ENCODE measurements at places on chromosomes 5 and 9. TPM values are rescaled to one million over a fixed set of nuclear protein-coding genes. Genes with fewer than 3 reads are reported as not detected.
A peak's percentile ranks its signal among the peaks of the same experiment; 100 is the strongest.

Gene CAPSL
- not detected for total RNA-seq

- peak; percentile 87 for DNase-seq
Measured at GRCh38 chr9:77751341-77752091, 103.4 kb upstream of the GNA14 start.

GRCh38 chr5:74543162-74543995, 97.1 kb downstream of the ENC1 start:
- peak; percentile 84 for DNase-seq

DNA sequence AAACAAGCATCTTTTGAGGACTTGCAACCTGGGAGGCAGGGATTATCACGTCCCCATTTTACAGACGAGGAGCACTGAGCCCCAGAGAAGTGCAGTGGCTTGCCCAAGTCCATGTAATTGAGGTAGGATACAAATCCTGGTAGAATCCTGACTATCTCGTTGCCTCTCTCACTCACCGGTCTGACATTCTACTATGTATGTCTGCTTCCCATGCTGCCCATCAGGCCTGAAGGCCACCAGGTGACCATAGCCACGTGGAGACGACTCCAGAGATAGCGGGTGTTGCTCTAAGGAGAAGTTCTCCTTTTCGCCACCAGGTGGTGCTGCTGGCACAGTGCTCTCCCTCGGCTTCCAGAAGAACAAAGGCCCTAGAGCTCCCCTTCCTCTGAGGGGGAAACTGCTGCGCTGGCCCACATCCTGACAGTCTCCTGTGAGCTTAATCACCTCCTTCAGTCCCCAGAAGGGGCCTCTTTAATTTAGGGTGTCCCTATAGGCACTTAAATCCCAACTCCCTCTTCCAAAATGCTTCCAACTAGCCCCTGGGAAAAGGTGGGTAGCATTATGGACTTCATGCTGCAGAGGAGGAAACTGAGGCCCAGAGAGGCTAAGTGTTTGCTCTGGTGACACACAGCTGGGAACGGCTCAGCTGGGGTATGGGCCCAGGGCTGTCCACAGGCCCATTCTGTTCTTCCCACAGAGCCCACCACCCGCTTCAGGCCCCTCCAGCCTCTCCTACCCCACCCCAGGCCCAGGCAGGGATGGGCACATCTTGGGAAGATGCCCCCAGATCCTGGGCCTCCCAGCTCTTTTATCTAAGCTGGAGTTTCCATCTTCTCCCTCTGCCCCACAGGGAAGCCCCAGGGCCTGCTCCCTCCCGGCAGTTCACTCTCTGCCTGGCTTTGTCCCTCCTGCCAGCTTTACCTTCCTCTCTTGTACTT, 6.4 kb downstream of the SLC34A1 start:
- peak; percentile 94 for DNase-seq

Gene OR1N2
- not detected for total RNA-seq

Gene MED22
- 79.2 TPM for total RNA-seq

GRCh38 chr9:134320126-134320867, 6.0 kb upstream of the RXRA start:
- peak; percentile 28 for DNase-seq

Gene PCDHGB5
- total RNA-seq: 15.7 TPM

DNA sequence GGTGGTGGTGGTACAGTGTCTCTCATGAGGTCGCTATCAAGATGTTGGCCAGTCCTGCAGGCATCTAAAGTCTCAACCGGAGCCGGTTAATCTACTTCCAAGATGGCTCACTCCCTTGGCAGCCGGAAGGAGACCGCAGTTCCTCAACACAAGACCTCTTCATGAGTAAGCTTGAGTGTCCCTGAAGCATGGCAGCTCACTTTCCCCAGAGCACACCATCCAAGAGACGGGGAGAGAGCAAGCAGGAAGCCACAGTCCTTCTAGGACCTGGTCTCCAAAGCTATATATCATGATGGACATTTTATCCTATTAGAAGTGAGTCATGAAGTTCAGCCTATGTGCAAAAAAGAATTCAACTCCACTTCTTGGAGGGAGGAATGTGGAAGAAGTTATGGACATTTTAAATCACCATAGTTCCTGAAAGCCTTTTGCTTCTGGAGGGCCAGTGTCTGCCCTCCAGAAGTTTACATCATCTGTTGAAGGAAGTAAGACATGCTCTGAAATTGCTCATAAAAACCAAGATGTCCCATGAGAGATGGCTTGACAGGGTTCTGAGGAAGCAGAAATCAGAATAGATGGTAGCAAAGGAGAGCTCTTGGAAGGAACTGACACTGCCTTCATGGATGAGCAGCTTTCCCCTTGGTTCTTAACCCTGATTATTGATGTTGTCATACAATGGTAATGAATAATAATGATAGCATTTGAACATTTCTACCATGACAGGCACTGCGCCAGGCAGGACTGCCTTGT, 21.3 kb downstream of the GALNT10 start:
- no peak for DNase-seq

- DNase-seq: peak; percentile 96
Measured at GRCh38 chr9:121286973-121287741, 19.2 kb downstream of the GSN start.

Gene NME5
- total RNA-seq: not detected

Gene ABITRAM
- 11.5 TPM for total RNA-seq

DNA sequence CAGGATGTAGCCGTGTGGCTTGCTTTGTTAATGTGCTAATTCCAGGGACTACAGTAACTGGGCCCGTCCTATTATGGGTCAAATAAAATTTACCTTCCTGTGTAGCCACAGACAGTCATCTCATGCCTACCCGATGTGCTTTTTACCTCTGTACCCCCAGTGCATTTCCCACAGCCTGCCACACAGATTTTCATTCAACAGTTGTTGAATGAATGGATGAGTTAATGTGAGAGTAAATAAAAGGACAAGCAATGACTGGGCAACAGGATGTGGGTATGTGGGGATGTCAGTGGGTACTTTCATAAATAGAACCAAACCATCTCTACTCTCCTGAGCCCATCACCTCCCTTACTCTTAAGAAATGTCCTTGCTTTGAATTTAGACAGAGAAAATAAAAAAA, 441.2 kb upstream of the ZNF462 start:
- no peak for DNase-seq

- no peak for DNase-seq
Measured at GRCh38 chr5:31630931-31631330, 8.0 kb upstream of the PDZD2 start.

GRCh38 chr9:4760122-4760521, 19.1 kb upstream of the AK3 start:
- no peak for DNase-seq

DNA sequence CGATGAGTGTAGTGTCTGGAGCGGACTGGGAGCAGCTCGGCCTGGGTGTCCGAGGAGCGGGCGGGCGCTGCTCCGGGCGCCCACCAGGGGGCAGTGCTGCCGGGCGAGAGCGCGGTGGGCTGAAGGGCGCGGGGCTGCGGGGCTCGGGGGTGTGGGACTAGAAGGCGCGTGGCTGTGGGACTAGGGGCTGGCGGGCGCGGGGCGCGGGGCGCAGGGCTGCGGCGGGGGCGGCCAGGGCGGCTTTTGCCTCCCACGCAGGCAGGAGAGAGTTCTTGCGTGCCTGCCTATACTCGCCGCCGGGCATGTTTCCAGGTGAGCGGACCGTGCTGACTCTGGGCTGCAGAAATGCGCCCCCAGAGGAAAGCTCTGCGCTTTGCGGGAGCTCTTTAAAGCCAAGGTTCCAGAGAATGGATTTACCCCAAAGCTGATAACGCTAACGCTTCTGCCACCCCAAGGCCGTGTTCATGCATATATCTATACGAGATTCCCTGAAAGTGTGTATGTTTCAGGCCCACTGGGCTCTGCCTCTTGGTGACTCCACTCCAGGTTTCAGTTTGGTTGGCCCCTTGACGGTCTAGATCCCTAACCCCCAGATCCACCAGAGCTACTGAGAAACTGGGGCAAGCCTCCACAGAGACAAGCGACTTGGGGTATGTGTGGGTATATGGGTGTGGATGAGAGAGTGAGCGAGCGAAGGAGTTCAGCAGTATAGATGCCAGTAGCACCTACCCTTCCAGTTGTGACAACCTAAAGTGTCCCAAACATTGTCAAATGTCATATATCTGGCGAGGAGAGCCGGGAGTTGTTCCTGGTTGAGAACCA, 56.2 kb downstream of the ACER2 start:
- DNase-seq: peak; percentile 93

GRCh38 chr5:149166128-149166527, 24.8 kb downstream of the ABLIM3 start:
- no peak for DNase-seq

DNA sequence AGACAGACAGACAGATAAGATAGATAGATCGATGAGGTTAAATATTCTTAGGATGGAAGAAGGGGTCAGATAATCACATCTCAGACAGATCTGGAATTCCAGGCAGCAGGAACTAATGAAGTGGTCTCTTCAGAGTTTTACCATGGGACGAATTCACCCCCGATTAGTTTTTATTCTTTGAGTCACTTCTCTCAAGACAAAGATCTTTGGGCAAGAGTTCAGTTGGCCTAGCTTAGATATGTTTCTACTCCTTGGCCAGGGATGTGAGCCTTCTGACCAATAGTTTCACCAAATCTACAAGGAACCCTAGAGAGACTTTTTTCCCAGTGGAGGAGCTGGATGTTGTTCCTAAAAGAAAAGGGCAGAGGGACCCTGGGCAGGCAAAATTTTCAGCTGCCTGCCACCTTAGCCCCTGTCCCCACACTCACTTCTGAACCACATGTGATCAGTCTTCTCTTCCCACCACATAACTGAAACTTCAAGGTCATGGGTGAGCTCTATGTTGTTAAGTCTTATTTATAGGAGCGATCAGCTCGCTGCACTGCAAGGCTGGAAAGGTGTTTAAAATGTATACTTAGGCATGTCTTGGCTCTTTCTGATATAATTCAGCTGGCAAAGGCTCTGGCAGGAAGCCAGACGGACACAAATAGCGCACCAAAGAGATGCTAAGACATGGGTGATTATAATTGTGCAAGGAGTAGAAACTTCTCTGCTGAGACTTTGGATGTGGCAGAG, 132.9 kb downstream of the PALM2AKAP2 start:
- DNase-seq: no peak

- DNase-seq: no peak
Measured at GRCh38 chr5:122297587-122298298, 14.3 kb upstream of the SNCAIP start.

- no peak for DNase-seq
Measured at GRCh38 chr5:93995126-93995621, 253.8 kb upstream of the POU5F2 start.

Gene PCDHGB3
- 4.8 TPM for total RNA-seq

Gene GPR151
- total RNA-seq: not detected

Gene LHX6
- total RNA-seq: 1.0 TPM

GRCh38 chr9:33903157-33903780, 86.3 kb downstream of the UBE2R2 start:
- DNase-seq: no peak

DNA sequence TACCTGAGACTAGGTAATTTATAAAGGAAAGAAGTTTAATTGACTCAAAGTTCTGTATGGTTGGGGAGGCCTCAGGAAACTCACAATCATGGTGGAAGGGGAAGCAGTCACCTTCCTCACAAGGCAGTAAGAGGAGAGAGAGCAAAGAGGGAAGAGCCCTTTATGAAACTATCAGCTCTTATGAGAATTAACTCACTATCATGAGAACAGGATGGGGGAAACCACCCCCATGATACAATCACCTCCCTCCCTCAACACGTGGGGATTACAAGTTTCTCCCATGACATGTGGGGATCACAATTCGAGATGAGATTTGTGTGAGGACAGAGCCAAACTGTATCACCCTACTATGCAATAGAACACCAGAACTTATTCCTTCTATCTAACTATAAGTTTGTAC, 27.9 kb downstream of the CD274 start:
- DNase-seq: no peak

DNA sequence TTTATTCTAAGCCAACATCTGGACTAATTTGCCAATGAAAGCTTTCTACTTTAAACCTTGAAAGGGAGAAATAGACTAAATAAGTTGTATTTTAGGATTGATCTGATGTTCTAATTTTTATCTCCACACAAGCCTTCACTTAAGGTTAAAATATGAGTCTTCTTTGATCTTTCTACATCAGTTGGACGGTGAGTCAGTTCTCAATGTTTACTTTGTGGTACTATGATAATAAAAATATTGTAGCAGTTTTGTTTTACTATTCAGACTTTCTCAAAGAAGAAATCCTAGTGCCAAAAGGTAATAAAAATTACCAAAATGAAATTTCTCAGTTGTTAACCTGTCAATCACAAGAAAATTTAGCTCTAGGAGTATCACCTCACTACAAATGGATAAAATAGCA, 203.5 kb upstream of the RGMB start:
- no peak for DNase-seq

DNA sequence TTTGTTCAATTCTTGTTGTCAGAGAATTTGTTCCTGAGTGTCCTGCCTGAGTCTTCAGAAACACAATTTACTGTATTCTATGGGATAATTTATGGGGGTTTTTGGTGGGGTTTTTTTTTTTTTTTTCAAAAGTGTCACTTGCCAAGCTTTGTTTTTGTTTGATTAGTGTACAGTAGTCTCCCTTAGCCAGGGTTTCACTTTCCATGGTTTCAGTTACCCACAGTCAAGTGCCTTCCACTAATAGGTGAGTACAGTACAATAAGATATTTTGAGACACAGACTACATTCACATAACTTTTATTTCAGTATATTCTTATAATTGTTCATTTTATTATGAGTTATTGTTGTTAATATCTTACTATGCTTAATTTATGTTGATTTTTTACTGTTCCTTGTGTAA, 25.0 kb upstream of the AUH start:
- no peak for DNase-seq

Gene IFNA2
- not detected for total RNA-seq

GRCh38 chr5:37086466-37087173, 162.6 kb downstream of the CPLANE1 start:
- peak; percentile 53 for DNase-seq

DNA sequence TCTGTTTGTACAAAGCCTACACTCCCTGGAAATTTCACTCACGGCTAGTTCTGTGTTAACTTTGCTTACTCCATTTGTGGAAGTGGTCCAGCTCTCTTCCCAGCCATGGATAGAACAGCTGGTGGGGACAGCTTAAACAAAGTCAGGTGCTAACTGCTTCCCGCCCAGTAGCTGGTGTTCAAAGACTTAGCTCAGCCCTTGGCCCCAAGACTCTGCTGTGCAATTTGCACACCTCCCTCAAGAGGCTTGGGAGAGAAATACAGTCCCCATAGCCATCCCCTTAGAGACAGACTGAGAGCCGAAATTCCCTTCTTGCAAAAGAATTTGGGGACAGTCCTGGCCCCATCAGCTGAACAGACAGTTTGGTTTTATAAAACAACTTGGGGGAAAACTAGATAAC, 73.8 kb upstream of the RAI14 start:
- peak; percentile 49 for DNase-seq

GRCh38 chr5:54991416-54991815, 6.0 kb upstream of the ESM1 start:
- DNase-seq: peak; percentile 6

GRCh38 chr5:142924135-142924883, 154.1 kb downstream of the ARHGAP26 start:
- no peak for DNase-seq
